Vagina (tissue), 2 donors: ENCODE measurements at places on chromosomes 1 and 21. TPM values are rescaled to one million over a fixed set of nuclear protein-coding genes. Genes with fewer than 3 reads are reported as not detected.

The KLHDC9 gene
- 9.3 TPM for total RNA-seq

The EPHX1 gene
- total RNA-seq: 142 TPM

The IL20 gene
- not detected for total RNA-seq

The CA14 gene
- total RNA-seq: not detected

The MFSD2A gene
- total RNA-seq: 56.0 TPM

DNA sequence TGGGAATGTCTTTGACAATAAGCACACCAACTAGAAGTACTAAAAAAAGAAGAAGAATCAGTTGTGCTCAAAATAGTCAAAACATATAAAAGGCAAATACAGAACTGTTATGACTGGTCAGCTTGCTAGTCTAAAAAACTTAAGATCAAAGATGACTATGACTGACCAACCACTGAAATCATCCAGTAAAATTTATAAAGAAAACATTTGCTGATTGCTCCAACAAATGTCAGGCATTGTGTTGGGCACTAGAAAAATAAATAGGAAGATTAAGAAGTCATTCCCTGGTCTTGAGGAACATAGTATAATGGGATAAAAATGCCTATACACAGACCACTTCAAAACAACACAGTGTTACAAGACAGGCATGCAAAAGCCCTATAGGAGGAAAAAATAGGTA lies 9.3 kb upstream of the ANGPTL3 start:
- no peaks in the 10 kb centered on the region for H3K36me3 ChIP-seq
- H3K27me3 ChIP-seq: no peaks in the 10 kb centered on the region
- no peak for DNase-seq
- no peak overlapping the region for H3K4me3 ChIP-seq
- no peak overlapping the region for H3K27ac ChIP-seq

DNA sequence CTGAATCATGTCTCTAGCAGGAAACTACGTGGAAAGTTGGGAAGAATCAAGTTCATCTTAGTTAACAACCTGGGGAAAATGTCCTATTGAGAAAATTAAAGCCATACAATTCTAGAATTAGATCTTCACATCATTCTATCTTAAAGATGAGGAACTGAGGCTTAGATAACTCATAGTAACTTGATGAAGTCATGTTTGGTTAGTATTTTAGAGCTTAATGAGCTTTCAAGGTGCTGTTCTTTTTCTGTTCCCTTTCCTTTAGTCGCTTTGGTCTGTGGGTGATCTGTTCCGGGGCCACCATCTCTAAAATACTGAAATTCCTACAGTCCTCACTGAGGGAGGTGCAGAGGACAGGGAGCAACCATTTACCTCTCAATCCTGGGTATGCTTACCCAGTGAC lies 4.3 kb upstream of the GLUL start:
- no peak for DNase-seq
- H3K27ac ChIP-seq: peak overlapping the region; percentile 70
- H3K27me3 ChIP-seq: no peaks in the 10 kb centered on the region
- H3K36me3 ChIP-seq: no peaks in the 10 kb centered on the region
